ENCODE measurements at places on chromosomes 7 and 10. TPM values are rescaled to one million over a fixed set of nuclear protein-coding genes. Genes with fewer than 3 reads are reported as not detected.

The DRGX gene
- polyA plus RNA-seq: not detected

The CYP17A1 gene
- not detected for polyA plus RNA-seq

The FXYD4 gene
- not detected for polyA plus RNA-seq

The OLAH gene
- polyA plus RNA-seq: not detected

DNA sequence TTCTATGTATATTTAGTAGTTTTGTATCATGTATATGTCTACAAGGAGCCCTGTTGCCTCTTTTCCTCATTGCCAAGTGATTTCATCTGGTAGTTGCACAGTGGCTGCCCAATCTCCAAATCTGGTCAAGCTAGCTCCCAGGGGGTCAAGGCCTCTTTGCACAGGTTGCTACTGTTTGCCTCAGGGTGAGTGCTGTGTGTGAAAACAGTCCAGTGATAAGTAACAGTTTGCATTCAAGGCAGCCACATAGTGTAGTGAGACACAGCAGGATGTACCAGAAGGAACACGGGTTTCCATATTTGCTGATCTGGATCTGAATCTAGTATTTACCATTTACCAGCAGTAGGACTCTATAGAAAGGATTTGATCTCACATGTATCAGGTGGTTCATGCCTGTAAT is 13.3 kb upstream of the EPC1 start:
- DNase-seq: no peak

DNA sequence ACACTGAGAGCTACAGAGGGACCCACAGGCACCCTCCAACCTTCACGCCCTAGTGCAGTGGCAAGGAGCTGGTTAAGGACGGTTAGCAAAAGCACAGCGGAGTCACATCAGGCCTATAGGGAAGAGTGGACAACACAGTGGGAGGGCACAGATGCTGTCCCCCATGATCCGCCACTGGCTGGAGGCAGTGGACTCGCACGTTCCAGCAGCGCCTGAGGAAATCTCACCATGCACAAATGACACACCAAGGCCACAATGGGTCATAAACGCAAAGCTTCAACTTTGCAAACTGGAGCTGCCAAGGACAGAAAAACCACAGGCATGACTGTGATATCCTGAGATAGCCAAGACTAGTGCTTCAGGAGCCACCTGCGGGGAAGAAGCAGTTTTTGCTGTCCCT is 58.8 kb downstream of the GRB10 start:
- DNase-seq: no peak

GRCh38 chr10:64528294-64529002 is 1007.2 kb downstream of the REEP3 start:
- DNase-seq: no peak

DNA sequence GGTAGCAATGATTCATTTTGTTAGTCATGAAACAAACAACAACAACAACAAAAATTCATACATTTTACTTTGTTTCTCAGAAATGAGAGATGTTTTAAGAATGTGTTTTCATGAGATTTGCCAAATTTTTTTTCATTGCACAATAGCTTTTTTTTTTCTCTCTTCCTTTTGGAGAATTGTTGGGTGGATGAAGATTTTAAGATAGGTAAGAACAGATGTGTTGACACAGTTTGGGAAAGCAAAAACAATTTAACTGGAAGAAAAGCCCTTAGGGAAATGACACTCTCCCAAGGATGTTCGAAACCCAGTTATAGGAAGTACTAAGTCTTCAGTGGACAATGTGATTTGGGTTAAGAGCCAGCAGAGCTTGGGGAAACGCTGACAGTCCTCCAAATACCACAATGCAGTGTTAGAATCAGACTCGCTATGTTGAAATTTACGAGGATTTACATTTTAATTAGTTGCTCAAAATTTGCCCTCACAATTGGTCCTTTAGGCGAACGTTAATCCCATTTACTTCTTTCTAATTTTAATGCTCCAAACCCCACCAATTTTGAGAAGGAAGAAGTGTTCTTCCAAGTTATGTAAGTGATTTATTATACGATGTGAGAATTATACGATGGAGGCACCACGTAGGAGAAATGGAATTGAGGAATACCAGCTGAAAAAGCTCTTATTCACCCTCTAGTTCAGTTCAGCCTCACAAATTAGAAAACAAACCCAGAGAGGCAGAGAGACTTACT is 61.2 kb downstream of the HHEX start:
- no peak for DNase-seq
